ENCODE measurements at places on chromosomes 6 and 20.

DNA sequence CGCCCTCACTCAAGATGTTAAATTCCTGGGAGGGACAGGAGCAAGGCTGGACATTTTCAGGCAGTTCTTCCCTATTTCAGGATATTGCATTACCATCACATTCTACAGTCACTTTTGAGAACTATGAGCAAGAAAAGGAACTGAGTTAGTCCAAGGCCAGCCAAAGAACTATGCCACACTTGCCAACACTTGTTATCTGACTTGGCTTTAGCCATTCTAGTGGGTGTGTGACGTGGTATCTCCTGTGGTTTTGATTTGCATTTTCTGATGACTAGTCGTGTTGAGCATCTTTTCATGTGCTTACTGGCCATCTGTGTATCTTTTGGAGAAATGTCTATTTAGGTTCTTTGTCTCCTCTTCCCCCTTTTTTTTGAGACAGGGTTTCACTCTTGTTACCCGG, 12.0 kb downstream of the XRN2 start:
- no peak for DNase-seq

DNA sequence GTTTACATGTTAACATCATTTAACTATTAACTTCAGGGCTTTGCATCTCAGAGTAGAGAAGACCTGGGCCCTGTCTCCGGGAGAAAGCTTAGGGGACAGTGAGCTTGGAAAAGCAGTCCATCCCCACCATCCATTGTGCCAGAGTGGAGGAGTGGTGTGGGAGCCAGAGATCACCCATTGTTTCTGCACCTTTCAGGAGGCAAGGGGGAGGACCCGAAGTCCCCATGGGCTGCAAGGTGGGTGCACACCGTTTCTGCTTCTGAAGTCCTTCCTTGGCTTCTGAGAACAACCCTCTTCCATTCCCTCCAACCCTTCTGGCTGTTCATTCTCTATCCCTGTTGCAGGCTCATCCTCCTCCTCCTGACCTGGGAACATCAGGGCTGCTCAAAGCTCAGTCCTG, 4.0 kb upstream of the PPP1R3G start:
- DNase-seq, result no peak

- DNase-seq, result no peak
Measured at GRCh38 chr6:56625356-56625755, 17.3 kb downstream of the DST start.

DNA sequence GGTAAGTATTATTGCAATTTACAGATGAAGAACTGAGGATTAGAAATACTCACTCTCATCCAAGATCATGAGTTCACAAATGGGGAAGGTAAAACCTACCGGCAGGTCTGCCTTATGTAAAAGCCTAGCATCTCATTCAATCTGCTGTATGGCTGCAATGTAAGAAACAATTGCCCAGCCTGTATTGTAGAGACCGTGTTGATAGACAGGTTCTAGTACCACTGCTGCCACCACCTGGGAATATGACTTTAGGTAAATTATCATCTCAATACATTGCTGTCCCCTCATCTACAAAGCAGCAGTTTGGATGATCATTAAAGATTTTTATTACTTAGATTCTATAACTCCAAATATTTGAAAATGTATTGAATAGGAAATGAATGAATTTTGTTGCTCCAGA, 23.3 kb upstream of the ARHGAP18 start:
- no peak for DNase-seq

- no peak for DNase-seq
Measured at GRCh38 chr20:7744411-7744810, 195.8 kb downstream of the HAO1 start.
